ENCODE measurements at places on chromosomes 13 and 19.

DNA sequence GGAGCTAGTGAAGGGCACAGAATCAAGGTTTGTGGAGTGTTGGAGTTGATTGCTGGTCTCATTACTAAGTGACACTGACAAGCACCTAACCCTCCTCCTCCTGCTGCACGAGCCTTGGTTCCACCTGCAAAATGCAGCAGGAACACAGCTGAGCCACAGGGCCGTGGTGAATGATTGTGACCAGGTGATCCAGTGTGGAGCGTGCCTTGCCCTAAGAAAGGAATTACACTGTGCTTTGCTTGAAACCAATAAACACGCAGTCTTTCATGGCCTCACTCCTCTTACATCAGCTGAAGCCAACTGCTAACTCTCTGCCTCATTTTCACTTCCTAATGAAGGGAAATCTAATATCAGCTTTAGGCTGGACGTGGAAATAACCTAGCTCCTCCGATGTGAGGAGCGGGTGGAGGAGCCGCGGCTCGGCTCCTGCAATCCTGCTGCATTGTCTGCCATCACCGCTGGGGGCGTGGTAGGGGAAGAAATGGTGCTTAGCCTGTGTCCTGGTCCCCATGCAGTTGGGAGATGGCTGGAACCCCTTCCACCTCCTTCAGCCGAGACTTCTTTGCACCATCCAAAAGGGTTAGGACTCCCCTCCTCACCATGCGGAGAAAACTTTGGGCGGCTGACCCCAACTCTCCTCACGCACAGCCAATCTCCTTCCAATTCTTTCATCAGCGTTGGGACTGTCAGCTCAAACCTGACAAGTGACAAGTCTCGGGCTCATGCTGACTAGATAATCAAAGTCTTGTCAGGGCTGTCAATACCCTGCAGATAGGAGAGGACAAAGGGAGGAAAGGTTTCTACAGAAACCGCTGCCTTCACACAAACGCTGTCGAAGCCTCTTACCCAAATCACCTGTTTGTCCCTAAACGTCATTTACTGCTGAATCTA, 427.9 kb downstream of the ZNF536 start:
- peak; percentile 67 for DNase-seq

DNA sequence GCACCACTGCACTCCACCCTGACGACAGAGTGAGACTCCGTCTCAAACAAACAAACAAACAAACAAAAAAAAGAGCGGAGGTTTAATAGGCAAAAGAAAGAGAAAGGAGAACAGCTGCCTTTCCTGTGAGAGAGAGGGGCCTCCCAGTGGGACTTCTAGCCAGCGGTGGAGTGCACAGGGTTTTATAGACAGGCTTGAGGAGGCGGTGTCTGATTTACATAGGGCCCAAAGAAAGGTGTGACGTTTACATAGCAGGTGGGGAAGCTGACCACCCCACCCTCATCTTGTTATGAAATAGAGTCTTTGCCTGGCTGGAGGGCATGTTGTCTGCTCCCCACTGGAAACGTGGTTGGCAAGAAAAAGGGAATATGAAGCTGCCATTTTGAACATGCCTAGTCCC, 106.0 kb upstream of the CSNK1A1L start:
- DNase-seq: no peak

- DNase-seq: no peak
Measured at GRCh38 chr19:48239120-48239519, 16.6 kb downstream of the CARD8 start.

DNA sequence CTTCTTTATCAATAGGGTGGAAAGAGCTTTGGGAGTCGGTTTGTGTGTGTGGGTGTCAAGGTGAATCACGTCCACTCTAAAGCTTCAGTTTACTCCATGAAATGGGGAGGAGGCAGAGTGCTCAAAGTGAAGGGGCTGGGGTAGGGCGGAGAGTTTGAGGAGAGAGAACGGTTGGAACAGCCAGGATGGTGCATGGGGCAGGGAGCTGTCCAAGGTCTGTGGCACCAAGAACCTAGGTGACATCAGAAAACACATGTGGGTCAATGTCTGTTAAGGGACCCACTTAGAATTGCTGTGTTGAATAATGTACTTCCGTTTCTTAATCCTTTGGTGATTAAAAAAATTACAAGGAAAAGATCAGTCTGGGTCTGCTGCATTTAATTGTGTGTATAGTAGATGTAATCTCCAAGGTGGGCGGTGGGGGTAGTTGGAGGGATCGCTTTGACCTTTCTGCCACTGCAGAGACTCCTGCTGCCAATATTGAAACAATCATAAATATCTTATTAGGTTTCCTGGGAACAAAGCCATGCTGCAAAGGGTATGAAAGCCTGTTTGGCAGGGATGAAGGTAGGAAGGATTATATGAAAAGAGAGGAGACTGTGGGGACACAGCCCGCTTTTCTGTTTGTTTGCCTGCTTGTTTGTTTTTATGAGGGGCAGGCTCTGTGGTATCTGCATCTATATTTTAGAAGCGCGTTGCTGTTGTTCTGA, 122.3 kb downstream of the ATP8A2 start:
- DNase-seq: no peak
